ENCODE measurements at places on chromosomes 3 and 15.

- DNase-seq = no peak
Measured at GRCh38 chr3:27577504-27577903, 93.3 kb upstream of the SLC4A7 start.

DNA sequence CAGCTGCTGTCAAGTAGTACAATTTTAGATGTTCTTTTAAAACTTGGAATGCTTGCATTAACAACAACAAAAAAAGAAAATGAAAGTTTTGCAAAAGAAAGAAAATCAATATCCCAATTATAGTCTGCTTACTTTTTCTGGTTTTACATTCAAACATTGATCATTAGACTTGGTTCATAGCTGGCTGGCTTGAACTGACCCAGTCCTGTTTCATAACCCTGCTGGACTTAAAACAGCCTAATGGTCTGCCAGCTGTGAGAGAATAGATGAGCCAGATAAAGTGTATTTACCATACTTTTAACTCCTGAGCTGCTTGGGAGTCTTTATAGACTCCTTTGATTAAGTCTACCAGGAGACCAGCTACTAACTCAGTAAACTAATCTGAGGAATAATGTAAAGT is 59.2 kb downstream of the PIAS1 start:
- DNase-seq = no peak

DNA sequence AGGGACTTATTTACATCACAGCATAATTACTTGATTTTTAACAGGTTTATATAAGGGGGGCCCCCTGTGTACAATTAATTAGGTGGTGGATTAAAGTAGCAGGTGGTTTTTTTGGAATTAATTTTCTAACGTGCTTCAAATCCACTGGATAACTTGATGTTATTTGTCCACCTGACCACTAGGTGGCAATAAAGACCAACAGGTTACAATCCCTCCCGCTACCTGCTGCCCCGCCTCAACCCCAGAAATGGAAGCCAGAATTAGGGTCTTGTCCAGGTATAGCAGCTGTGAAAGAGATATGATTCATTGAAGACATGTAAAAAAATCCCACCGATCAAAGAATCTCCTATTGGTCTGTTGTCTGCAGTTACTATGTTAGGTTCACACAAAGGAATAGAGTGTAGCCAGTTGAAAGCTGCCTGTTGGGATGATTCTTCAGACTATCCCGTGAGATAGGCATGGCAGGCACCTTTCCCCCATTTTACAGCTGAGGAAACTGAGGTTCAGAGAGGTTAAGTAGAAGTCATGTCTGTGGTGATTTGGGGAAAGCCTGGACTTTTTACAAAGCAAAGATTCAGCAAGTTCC is 44.0 kb downstream of the MFSD1 start:
- DNase-seq = peak; percentile 9

DNA sequence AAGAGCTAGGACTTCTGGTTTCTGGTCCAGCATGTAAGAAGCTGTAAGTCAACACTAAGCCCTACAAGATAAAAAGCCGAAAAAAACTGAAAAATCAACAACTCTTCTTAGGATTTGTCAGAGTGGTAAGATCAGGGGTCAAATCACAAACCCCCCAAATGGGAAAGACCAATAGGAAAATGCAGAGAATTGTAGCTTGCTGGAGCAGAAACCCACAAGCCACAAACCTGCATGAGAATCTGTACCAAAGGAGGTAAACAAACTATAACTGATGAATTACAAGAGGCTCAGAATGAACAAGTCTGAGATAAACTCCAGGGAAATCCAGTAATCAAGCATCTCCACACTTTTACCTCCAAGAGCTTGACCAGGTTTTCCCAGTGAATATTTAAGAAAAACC is 36.0 kb downstream of the RFX7 start:
- DNase-seq = no peak

DNA sequence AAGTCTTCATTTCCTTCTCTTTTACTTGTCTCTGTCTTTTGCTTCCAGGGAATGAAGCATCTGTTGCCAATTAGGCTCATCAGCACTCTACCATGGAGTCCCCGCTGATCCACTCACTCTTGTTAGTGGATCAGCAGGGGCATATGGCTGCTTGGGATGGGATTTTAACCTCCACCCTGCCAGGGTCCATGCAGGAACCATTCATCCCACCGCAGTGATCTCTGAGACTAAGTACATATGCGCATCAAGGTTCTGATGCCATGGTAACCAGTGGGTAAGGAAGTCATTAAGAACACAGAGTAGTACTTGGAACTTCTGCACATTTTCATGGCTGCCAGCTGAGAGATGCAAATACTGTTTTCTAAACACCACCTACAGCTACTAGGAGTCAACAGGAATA is 374.0 kb upstream of the ALCAM start:
- DNase-seq = no peak

DNA sequence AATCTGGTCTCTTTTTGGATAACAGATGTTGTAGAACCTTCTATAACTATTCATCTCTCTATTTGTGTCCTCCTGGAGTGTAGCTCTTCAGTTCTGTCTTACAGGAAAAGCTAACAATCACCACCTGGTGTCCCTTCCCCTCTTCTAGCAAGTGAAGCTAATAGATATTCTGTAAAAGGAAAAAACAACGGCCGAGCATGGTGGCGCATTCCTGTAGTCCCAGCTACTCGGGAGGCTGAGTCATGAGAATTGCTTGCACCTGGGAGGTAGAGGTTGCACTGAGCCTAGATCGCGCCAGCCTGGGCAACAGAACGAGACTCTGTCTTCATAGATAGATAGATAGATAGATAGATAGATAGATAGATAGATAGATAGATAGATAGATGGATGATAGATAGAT is 779.4 kb downstream of the TUSC7 start:
- DNase-seq = no peak

- DNase-seq = no peak
Measured at GRCh38 chr15:69067296-69067695, 52.8 kb downstream of the NOX5 start.

GRCh38 chr15:96330450-96331143 is at the start of gene NR2F2:
Gene NR2F2, plus strand, starts transcription at chr15:96330700. Its CDS starts 1,406 bp downstream, at chr15:96332106.
- no peak for DNase-seq

GRCh38 chr3:12175844-12176453 is 17.2 kb upstream of the TIMP4 start:
- no peak for DNase-seq

GRCh38 chr3:45574067-45574494 is 20.5 kb upstream of the LIMD1 start:
- DNase-seq = no peak

- DNase-seq = no peak
Measured at GRCh38 chr15:67902579-67903009, 62.7 kb upstream of the RNU6-1 start.

GRCh38 chr3:130960139-130960795 is 66.4 kb downstream of the ASTE1 start:
- DNase-seq = no peak

- no peak for DNase-seq
Measured at GRCh38 chr3:37053337-37053736, 60.0 kb downstream of the MLH1 start.

- DNase-seq = peak; percentile 20
Measured at GRCh38 chr15:31483053-31483985, 156.7 kb downstream of the KLF13 start.

DNA sequence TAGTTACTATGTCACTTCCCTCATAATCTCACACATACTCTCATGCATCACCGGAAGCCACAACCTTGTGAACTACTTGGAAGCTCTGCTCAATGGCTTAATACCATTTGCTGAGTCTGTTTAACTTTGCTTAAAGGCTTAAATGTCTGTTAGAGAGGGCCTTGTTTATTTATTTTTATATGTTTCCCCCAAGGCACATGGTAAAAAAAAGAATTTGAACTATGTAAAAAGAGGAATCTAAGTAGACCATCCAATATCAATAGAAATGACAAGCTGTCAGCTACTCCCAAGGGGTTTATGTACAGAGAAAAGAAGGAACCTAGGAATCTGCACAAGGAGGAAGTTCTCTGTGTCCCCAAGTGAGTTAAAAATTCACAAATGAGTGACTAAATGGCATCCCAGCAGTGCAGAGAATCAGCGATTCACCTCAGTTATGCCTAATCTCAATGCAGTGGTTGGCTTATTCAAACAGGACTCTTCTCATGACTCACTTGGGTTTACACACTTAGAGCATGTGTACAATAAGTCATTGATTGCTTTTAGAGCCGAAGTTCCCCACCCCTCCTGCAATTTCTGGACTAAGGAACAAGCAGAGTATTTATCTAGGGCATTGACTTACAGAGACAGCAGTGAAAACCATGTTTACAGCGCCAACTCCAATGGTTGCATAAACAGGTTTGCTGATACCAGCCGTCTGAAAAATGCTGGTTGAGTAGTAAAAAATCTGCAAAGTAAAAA is 24.4 kb downstream of the SLC2A2 start:
- no peak for DNase-seq

- no peak for DNase-seq
Measured at GRCh38 chr3:179716811-179717210, 64.0 kb downstream of the USP13 start.

- DNase-seq = no peak
Measured at GRCh38 chr15:65914981-65915925, 46.0 kb downstream of the RAB11A start.

- no peak for DNase-seq
Measured at GRCh38 chr3:31713816-31714215, 181.1 kb downstream of the STT3B start.

- DNase-seq = no peak
Measured at GRCh38 chr15:74343127-74343796, 24.2 kb downstream of the CYP11A1 start.

- no peak for DNase-seq
Measured at GRCh38 chr3:24253336-24253735, 241.3 kb downstream of the THRB start.

DNA sequence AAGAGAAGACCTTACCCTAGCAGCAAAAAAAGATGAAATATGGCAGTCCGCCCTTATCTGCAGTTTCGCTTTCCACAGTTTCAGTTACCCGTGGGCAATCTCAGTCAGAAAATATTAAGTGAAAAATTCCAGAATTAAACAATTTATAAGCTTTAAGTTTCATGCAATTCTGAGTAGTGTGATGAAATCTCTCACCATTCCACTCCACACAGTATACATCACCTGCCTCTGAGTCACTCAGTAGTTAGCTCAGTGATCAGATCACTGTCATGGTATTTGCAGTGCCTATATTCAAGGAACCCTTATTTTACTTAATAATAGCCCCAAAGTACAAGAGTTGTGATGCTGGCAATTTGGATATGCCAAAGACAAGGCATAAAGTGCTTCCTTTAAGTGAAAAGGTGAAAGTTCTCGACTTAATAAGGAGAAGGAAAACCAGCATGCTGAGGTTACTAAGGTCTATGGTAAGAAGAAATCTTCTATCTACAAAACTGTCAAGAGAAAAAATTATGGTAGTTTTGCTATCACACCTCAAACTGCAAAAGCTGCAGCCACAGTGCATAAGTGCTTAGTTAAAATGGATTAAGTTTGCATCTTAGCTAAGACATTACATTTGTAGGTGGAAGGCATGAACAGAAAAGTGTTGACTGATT is 48.1 kb downstream of the HSPBAP1 start:
- DNase-seq = no peak

- DNase-seq = no peak
Measured at GRCh38 chr3:30193625-30194044, 412.8 kb upstream of the TGFBR2 start.

GRCh38 chr3:26655231-26655630 is 32.7 kb downstream of the LRRC3B start:
- no peak for DNase-seq

DNA sequence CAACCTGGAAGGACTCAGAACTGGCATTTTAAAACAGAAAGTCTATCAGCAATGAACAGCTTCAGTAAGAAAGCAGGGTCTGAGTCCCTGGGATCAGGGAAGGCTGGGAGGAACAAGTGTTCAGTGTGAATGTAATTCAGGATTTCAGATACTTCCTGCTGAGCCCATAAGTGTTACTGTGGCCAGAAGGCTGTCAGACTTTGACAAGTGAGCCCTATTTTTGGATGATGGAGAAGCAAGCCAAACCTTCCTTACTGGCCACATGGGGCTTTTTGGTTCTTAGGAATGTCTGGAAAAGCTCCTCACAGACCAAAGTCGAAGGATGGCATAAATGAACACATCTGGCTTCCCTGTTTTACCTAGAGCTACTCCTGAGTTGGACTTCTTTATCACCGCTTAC is 157.2 kb downstream of the BBX start:
- no peak for DNase-seq

GRCh38 chr3:77025471-77025870 is 14.4 kb upstream of the ROBO2 start:
- no peak for DNase-seq

GRCh38 chr3:9768141-9768775 is 1.5 kb downstream of the CAMK1 start:
- no peak for DNase-seq

DNA sequence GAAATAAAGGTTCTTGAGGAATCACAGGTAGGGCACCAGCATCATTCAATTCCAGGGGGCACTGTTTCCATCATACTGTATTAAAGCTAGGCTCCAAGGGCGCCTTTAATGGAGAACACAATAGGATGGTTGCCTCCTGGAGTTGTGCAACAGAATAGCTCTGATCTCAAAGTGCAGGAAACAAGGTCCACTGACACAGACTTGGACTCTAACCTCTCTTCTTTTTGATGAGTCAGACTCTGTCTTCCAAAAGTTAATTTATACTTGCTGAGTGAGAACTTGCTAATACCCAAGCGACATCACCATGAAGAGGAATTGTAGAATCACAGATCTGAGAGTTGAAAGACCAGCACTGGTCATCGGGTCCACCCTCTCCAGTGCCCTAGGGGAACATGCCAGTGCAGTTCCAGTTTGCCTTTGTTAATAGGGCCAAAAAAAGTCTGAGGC is 94.4 kb upstream of the PHLDB2 start:
- no peak for DNase-seq

- no peak for DNase-seq
Measured at GRCh38 chr15:39358441-39359041, 222.3 kb upstream of the THBS1 start.

DNA sequence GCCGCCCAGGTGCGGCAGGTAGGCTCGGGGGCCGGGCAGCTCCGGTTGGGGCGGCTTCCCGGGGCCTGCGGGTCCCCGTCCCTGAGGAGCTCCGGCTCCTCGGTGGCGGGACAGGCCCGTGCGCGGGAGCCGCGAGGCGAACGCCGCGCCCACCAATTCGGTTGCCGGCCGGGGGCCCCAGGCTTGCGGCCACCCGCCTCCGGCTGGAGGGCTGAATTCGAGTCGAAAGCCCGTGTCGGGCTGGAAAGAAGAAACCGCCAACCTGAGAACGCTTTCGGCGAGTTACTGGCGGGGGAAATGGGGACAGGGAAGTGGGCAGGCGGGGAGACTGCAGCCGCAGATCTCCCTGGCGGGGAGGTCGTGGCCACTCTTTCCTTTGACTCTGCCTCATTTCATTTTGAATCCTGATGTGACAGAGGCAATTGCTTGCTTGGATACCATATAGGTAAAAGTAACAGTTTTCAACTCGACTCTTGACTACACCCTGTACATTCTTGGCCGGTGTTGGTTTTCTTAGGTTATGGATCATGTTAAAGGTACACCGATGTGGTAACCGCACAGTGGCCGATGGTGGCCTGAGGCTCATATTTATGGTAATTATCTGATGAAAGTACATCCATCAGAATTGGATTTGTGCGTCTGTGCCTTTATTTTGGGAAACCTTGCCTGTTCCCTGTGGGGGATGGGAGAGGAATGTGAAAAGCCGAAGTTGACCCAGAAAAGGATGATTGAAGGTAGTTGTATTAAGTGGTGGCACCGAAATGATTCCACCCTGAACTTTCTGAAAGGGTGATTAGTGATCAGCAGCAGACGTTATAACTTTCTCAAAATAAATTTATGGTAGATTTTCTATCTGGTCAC is 1.7 kb downstream of the B3GNT5 start:
- DNase-seq = no peak

- DNase-seq = no peak
Measured at GRCh38 chr3:156356537-156357363, 198.2 kb downstream of the SSR3 start.

- DNase-seq = no peak
Measured at GRCh38 chr3:174346141-174346540, 513.0 kb upstream of the NAALADL2 start.

Data from effector CD4-positive, alpha-beta T cell (primary cell).